Right lung (tissue), 10 donors: ENCODE measurements at places on chromosomes 2 and 18.

GRCh38 chr2:227507963-227508362, 36.0 kb downstream of the AGFG1 start:
- no peak for DNase-seq

DNA sequence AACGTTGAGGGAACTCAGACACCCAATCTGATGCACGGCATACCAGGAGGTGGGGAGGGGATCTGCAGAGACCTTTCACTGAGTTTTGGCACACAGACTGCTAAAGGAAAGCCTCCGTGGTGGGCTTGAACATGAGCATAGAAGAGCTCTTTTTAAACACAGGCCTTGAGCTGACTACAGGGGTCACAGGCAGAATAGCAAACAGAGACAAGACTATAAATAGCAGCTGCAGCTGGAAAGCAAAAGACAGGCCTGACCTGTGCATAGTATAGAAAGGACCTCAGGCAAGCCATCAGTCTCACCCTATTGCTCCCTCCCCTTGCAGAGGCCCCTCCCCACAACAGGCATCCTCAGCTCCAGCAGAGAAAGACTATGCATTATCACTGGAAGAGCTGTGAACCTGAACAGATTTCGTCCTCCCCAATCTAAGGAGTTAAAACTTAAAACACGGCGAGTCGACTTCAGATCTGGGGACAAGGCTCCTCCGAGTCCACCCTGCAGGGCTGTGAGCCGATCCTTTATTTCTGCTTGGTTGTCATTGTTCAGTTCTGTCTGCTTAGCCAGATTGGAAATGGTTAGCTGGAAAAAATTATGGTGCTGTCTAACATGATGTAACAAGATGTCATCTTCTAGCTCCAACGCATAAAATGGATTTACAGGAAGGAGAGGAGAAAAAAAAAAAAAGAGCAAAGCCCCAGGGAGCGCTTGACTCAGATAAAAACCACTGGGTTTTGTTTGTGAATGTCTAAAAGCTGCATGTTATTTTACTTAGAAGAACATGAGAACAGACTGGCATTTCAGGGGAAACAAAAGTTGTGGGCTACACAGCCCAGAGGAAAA, 25.2 kb upstream of the LCLAT1 start:
- no peak for DNase-seq

GRCh38 chr2:41546031-41546430, 501.8 kb upstream of the PKDCC start:
- no peak for DNase-seq

GRCh38 chr2:234955971-234956509, 4.2 kb downstream of the SH3BP4 start:
- DNase-seq: no peak

DNA sequence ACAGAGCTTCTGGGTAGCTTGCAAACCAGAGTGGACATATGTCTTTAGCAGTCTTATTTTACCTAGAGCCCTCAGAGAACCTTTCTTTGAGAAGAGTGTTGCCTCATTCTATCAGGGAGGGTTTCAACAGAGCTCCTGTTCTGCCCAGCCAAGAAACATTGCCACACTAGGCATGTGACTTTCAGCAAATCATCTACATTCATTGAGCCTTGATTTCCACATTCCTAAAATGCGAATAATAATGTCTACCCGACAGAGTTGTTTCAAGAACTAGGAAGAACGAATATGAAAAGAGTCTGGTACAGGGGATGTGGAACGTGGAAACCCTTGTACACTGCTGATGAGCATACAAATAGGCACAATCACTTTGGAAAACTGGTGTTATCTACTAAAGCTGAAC, 7.8 kb upstream of the PRKAG3 start:
- DNase-seq: no peak

DNA sequence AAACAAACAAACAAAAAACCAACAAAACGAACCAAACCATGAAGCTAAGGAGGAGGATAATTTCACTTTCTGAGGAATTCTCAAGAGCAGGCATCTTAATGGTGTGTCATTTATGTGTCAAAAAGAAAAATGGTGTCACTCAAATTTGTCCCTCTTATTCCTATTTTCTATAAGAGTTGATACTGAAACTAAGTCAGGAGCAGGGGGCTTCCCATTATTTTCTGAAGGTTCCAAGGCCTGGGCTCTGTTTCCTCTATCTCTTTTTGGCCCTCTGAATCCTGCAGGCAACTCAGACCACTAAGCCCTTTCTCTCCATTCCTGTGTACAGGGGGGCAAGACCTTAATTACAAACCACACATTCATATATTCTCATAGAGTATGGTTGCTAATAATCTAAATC, 44.0 kb upstream of the CD28 start:
- DNase-seq: no peak

GRCh38 chr2:117199511-117199910, 615.0 kb upstream of the DDX18 start:
- no peak for DNase-seq

DNA sequence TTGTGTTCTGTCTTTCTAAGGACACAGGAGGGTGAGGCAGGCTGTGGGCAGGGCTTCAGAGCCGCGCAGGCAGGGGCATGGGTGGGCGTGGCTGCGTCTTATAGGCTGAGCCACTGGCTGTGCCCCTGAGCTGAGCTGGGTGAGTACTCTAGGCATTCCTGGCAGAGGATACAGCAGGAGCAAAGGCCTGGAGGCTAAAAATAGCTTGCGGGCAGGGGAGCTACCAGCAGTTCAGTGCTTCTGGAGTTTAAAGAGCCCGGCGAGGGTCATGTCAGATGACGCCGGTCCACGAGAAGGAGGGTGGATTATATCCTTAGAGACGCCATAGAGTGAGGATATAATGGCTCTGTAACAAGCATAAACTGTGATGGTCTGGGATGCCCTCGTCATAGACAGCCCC, 31.5 kb upstream of the PDIA6 start:
- DNase-seq: no peak

GRCh38 chr2:84873350-84873749, 7.5 kb downstream of the TRABD2A start:
- no peak for DNase-seq

DNA sequence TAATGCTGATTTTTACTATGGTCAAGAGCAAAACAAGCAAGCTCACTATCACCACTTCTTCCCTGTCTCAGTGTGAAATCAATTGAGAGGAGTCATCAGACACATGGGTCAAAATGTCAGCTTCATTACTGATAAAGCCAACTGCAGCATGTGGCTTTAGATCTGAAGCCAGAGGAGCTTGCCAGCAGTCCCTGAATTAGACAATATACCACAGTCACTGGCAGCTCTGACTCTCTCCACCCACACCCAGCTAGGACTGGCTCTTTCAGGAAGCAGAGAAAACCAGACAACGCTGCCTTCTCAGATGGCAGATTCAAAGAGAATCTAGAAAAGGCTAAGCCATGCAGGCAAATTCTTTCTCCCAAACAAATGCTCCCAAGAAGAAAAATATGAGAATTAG, 20.0 kb upstream of the ASB18 start:
- no peak for DNase-seq

DNA sequence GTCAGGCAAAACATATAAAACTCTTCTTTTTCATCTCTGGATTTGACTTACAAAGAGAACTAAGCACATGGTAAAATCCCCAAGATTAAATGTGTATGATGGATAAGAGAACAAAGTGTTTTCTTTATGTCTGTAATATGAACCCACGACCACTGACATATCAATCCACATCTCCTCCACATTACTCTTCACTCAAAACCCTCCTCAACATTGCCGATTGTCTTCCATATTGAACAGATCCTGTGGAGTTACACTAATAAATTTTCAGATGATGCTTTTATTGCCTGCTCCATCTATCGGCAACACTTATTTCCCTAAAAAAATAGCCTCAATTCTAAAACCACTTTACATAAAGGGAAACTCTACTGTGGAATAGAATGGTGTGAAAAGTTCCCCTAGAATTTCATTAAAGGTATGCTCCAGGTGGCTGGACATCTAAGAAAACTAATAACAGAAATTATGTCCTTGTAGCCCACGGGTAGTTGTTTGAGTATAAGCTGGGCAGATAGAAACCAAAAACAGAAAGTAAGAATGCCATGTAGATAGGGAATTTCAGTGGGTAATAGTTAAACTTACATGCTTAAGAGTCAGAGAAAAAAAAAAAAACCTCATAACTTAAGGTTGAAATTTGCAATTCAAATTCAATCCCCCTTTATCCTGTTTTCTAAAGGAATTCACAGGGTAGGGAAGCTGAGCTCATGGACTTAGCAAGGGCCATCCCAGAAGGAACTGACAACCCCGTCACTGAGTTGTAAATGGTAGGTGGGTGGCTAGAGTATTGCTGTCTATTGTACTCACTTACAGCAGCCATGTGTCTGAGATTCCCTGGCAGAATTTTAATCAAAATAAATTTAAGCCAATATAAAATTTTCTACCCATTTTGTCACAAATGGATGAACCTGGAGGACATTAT, 305.4 kb upstream of the LYPD1 start:
- no peak for DNase-seq

GRCh38 chr2:222959358-222959757, 92.6 kb upstream of the KCNE4 start:
- DNase-seq: no peak

DNA sequence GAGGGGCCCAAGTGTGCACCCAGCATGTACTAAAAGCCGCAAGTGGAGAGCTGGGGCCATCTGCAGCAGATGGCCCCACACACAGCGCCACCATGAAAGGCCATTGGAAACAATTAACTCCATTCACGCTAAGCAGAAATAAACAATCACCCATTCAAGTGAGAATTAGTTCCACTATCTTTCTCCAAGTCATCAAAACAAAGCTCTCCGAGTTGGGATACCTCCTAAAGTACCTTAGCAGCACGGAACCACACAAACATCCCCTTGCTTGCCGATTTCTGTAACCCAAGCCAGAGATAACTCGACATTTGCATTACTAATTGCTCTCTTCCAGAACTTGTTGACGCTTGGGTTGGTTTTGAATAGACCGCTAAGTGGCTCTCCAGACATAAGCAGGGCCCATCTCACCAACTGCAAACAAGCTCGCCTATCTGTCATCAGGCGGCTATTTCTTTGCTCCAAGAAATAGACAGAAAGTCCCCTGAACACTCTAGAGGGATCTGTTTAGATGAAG, 840.6 kb upstream of the SALL3 start:
- no peak for DNase-seq

DNA sequence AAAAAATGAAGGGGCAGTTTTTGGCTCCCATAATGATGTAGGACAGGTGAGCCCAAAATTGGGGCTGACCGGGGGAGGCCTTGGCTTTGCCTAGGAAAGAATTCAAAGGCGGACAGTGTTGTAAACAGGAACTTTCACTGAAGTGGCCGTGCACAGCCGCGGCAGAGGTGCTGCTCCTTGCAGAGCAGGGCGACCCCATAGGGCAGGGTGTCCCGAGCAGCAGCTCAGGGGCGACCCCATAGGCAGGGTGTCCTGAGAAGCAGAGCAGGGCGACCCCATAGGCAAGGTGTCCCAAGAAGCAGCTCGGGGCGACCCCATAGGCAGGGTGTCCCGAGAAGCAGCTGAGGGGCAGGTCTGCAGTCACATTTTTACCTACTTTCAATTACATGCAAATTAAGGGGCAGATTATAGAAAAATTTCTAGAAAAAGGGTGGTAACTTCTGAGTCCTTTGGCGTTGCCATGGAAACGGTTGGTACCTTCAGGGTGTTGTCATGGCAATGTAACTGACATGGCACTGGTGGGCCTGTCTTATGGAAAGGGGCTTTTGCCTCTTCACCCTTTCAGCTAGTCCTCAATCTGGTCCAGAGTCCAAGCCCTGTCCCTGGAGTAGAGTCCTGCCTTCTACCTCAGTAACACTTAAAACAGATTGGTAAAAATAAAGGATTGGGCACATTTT, 134.5 kb downstream of the FBXO15 start:
- no peak for DNase-seq

GRCh38 chr18:48781163-48781987, 169.4 kb downstream of the SMAD7 start:
- DNase-seq: peak; percentile 88

DNA sequence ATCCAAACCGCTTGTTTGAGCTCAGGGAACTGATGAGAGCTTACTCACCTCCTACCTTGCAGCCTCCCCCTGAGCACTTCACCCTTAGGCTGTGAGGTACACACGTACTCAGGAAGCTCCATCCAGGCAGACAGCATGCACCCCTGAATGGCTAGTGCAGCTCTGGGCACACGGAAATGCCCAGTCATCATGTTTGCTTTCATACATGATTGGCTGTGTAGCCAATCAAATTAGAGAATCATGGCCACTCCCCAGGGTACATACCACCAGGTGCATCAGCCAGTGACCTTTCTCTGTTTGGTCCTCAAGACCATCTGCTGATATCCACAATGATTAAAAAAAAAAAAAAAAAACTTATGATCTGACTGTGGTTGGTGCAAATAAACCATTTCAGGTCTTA, 42.1 kb downstream of the RNF152 start:
- DNase-seq: no peak

GRCh38 chr2:142435847-142436246, 305.0 kb upstream of the LRP1B start:
- no peak for DNase-seq

- DNase-seq: no peak
These were observed 217.7 kb upstream of the SLC35G4 start for GRCh38 chr18:11391661-11392060.

DNA sequence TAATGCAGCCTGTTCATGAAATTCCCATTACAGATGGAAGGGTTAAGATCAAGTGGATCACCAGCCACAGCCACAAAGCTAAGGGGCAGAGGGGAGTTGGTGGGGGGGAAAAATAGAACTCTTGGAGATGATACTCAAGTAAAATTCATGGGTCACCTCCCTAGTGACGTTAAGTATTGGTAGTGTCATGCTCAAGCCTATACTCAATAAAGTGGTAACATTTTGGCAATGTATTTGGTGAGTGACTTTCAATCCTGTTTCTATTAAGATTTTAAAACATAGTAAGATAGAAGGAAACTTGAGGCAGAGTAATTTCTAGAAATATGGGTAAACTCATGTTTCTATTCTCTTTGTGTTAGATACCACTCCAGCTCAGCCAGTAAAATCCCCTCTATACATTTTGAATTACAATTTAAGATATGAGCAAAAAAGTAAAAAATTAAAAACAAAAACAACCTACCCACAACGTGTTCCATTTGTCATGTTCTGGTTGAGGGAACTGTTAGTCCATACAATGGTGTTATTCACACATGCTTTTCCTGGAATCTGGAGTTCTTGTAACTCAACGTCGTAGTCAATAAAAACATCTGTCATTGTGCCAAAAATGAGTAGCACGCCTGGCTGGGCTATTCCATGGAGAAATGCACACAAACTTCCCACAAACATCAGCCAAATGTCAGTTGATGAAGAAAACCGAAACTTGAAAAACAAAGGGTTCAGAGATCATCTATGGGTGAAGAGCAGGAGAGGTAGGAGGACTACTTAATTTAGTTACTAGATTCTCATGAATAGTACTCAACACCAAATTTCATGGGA, 18.1 kb downstream of the ABCB11 start:
- DNase-seq: no peak

DNA sequence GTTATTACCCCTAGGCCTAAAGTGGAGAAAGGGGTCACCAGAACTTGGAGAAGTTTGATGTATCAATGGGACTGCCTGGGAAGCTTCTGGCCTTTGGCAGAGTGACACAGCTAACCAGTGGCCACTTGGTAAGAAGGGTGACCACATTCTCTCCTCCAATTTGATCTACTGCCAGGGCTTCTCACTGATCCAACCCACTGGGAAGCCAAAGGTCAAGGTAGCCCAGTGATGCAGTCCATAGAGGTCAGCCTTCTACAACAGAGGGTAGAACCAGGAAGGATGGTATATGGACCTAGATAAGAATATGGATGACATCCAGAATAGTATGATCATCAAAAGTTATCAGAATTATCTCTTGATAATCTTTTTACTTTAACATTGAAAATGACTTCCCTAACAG, 493.6 kb downstream of the NYAP2 start:
- DNase-seq: no peak

GRCh38 chr18:35892118-35892517, 80.4 kb upstream of the RMP24 start:
- DNase-seq: no peak
